NCI-H1694 (cell line): ENCODE measurements at places on chromosomes 3 and 15.

- no peak for DNase-seq
Measured at GRCh38 chr3:21524133-21524532, 226.9 kb downstream of the ZNF385D start.

DNA sequence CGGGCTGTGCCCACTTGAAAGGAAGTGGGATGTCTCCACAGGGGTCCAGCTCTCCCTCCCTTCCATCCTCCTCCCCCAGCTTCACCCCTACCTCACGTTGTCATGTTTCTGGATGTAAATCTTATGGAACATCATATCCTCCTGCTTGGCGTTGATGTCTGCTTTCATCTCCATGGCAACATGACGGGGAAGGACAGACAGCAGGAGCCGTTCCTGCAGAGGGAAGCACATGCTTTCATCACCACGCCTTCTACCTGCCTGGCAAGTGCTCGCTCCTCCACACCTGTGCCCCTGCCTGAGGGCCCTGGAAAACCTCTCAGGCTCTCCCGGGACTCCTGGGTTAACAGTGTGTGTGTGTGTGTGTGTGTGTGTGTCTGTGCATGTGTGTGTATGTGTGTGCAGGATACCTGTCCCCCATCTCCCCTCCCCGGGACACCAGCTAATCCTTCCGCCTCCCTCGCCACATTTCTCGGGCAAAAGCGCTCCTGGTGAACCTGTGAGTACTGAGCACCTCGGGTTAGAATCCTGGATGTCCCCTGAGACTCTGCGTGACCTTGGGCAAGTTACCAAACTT, 101.1 kb downstream of the ADCY5 start:
- DNase-seq: no peak

- no peak for DNase-seq
Measured at GRCh38 chr3:45113625-45114050, 32.5 kb downstream of the CDCP1 start.

GRCh38 chr15:41629463-41629862, 30.7 kb upstream of the MGA start:
- DNase-seq: no peak

DNA sequence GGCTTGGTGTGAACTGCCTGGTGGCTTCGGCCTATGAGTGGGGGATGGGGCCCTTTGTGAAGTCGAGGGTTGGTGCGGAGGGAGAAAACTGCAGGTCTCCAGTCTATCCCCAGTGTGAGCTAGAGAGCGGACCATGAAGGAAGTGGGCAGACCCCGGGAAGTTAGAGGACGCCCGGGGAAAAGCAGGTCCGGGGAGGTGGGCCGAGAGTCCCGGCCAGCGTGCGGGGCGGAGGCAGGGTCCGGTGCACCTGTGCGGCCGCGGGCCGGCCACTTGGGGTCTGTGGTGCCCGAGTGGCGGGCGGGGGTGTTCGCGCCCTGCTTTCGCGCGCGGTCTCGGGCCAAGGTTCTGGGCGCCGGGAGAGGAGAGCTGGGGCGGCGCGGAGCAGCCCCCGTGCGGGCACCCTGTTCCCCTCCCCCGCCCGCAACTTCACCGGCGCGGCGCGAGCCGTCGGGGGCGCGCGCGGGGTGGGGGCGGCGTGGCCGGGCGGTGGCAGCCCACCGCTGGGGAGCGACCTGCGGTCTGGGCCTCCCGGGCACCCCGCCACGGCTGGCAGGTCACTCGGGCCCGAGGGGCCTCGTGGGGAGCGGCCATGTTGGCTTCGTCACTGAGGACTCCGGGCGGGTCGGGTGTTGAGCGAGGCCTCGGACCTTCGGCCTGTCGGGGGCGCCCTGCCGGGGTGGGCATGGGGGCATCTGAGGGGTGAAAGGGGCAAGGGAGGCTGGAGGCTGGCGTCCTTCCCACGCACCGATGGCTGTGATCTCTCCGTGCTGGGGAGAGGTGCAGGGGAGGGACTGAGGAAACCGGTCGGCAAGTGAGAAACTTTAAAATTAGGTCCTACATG, 4.8 kb downstream of the UBE2E1 start:
- DNase-seq: no peak

DNA sequence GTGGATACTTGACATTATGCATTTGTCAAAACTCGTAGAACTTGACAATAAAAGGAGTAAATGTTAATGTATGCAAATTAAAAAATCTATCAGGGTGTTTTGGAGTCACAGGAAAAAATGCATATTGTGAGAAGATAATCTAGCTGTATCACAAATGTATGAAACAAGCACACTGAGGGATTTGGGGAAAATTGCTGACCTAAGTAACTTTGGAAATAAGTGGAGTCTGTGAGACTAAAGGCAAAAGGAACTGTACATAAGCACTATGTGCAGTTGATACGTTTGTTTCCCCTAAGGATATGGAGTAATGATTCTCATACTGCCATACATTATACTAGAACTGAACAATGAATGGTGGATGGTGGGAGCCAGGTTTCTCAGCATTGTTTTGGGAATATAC, 43.2 kb upstream of the WDR72 start:
- DNase-seq: no peak

- no peak for DNase-seq
Measured at GRCh38 chr15:90141646-90142045, 39.4 kb upstream of the IDH2 start.

DNA sequence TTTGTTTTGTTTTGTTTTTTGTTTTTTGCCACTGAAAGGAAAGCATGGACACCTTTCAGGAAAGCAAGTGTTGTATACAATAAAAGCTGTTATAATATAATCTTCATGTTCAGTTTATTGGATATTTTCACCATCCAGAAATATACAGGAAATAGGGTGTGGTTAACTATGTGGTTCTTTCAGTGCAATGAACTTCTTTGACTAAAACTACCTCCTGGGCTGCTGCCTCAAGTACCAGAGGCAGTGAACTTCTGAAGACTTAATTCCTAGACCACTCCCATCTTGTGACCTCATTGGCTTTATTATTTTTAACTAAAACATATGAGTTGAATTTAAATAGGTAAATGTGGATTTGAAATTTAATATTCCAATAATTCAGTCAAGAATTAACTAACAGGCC, 27.1 kb upstream of the TBL1XR1 start:
- no peak for DNase-seq

GRCh38 chr15:67456677-67457529, 64.0 kb upstream of the C15orf61 start:
- peak; percentile 58 for DNase-seq
